ENCODE measurements at places on chromosomes 7 and 10. TPM values are rescaled to one million over a fixed set of nuclear protein-coding genes. Genes with fewer than 3 reads are reported as not detected.

GRCh38 chr7:132328047-132328620, 248.1 kb downstream of the PLXNA4 start:
- H3K4me3 ChIP-seq, result no peak overlapping the region
- no peak for DNase-seq
- H3K27ac ChIP-seq, result no peak overlapping the region
- H3K36me3 ChIP-seq, result no peaks in the 10 kb centered on the region
- H3K4me1 ChIP-seq, result no peaks in the 10 kb centered on the region
- no peaks in the 10 kb centered on the region for H3K27me3 ChIP-seq

- no peaks in the 10 kb centered on the region for H3K27me3 ChIP-seq
- no peak overlapping the region for H3K4me3 ChIP-seq
- DNase-seq, result peak; percentile 98
- H3K36me3 ChIP-seq, result no peaks in the 10 kb centered on the region
Measured at GRCh38 chr7:77855371-77856083, 57.0 kb downstream of the PHTF2 start.

DNA sequence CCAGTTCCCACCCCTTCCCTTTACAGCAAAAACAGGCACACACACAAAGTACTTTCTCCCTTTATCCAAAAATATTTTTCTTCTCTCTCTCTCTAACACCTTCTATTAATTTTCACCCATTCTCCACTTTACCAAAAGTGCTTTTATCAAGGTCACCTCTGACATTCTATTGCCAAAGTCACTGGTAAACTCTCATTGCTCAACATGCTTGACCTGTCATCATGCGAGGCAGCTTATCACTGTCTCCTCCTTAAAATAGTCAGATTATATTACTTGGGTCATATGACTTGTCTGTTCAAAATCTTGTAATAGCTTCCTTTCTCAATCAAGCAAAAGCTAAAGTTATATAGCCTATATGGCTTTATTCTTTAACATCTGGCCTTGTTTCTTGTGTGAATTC, 28.6 kb downstream of the MACC1 start:
- H3K4me1 ChIP-seq, result no peaks in the 10 kb centered on the region
- H3K27me3 ChIP-seq, result no peaks in the 10 kb centered on the region
- H3K27ac ChIP-seq, result no peak overlapping the region

DNA sequence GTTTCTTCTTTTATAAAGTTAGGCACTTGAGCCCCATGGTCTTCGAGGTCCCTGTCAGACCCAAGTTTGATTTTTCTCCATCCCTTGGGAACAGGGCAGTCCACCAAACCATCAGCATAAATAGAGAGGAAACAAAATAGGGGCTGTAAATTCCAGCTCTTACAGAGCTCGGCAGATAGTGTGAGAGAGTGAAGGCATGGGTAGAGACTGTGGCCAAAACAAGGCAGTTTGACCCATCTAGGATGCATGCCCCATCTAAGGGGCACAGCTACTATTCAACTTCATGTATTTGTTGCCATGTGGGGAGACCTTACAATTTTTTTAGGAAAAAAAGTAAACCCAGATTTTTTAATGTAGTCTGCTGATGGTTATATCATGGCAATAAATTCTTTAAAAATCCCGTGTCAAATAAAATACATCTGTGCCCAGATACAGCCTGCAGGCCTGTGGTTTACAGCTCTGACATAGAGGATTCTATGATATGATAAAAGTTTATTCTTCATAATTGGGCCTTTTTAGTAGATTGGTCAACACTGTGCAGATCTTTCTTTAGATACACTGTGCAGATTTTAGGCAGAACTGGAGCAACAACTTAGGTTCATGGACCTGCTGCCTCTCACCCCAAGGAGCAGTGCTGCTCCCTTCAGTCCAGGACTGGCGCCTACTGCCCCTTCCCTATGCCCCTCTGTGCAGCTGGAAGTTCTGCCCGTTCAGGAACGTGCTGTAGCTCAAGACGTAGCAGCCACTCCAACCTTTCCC, 5.3 kb downstream of the PPP1R3C start:
- peak overlapping the region; percentile 70 for H3K4me3 ChIP-seq
- H3K27me3 ChIP-seq, result no peaks in the 10 kb centered on the region
- DNase-seq, result no peak
- no peaks in the 10 kb centered on the region for H3K36me3 ChIP-seq
- peak overlapping the region; percentile 92 for H3K27ac ChIP-seq
- peaks cover 29% of the 10 kb centered on the region for H3K4me1 ChIP-seq

The UBE2D4 gene
- total RNA-seq, result 114 TPM
